ENCODE measurements at places on chromosomes 4 and X. TPM values are rescaled to one million over a fixed set of nuclear protein-coding genes. Genes with fewer than 3 reads are reported as not detected.

DNA sequence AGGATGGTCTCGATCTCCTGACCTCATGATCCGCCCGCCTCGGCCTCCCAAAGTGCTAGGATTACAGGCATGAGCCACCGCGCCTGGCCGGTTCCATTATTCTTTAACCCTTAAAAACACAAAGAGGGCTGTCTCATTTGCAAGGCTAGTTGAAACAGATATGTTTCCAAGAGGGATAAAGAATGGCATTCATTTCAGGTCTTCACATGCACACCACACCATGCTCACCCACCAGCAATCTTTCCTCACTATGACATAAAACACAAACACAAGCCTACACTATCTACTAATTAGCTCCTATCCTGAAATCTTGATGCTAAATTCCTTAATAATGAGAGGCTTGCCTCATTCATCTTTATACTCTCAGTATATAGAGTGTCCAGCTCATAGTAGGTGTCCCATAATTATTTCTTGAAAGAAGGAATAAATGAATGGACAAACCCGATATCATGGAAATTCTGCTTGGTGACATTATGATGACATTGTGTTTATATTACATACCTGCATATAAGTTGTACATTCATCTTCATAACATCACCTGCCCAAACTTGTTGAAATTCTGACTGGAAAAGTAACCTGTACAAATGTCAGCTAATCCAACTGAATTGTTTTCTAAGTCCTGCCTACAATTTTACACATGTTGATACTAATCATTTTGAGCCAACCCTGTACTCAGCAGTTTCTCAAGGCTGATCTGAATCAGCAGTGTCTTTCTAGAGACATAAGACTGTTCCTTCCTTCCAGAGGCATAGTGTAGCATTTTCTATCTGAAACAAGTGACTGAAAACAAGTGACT lies 408.5 kb downstream of the KLHL13 start:
- no peak for DNase-seq

- DNase-seq, result no peak
Measured at GRCh38 chrX:130159776-130160175, 5.9 kb downstream of the AIFM1 start.

DNA sequence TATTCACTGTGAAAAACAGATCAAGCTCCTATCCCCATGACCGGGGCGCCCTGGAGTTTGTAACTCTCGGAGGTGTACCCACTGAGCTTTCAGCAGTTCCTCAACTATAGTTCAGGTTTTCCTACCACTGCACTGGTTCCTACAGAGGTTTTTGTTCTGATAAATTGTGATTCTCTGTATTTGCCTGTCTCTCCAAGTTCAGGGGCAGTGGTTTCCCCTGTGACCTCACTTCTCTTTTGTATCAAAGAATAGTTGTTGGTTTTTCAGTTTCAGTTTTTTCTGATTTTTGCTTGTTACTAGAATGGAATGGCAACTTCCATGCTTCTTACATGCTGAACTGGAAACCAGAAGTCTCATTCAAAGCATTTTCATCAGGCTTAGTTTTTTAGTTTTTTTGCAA lies 56.8 kb upstream of the PLS3 start:
- DNase-seq, result no peak

- DNase-seq, result no peak
Measured at GRCh38 chr4:179307297-179308136, 1865.3 kb upstream of the AGA start.

GRCh38 chr4:8898419-8898818 lies 26.8 kb upstream of the HMX1 start:
- no peak for DNase-seq

GRCh38 chr4:1445716-1446445 lies 39.6 kb upstream of the NKX1-1 start:
- DNase-seq, result no peak

DNA sequence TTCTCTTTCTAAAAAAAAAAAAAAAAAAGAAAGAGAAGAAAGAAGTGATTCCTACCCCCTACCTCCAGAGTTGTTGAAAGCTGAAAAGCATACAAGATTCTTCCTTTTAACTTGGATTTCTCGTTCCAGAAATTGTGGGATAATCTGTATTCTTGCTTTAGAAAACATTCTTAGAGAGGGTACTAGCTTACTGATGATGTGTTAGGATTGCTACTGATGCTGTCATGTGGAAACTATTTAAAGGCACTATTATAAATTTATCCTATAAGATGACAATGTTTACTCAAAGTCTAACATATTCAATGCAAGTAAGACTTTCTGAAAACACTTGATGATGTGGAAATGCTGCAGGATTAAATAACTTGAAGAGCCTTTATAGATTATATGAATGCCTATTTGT lies 204.0 kb upstream of the PUDP start:
- DNase-seq, result no peak

The NAP1L5 gene
- total RNA-seq, result 19.4 TPM

- no peak for DNase-seq
Measured at GRCh38 chr4:6742507-6742906, 26.5 kb downstream of the BLOC1S4 start.

All from urinary bladder (tissue), 4 donors.